ENCODE measurements at places on chromosomes 5 and 9.

GRCh38 chr9:134275375-134275774 is 50.9 kb upstream of the RXRA start:
- no peak for DNase-seq

GRCh38 chr5:123916345-123917121 is 404.6 kb downstream of the CSNK1G3 start:
- peak; percentile 6 for DNase-seq

- no peak for DNase-seq
Observed at GRCh38 chr5:59039296-59040023, 456.6 kb downstream of the RAB3C start.

- no peak for DNase-seq
Observed at GRCh38 chr9:80507611-80508010, 935.8 kb downstream of the TLE4 start.

- no peak for DNase-seq
Observed at GRCh38 chr5:87053146-87053545, 214.5 kb upstream of the RASA1 start.

DNA sequence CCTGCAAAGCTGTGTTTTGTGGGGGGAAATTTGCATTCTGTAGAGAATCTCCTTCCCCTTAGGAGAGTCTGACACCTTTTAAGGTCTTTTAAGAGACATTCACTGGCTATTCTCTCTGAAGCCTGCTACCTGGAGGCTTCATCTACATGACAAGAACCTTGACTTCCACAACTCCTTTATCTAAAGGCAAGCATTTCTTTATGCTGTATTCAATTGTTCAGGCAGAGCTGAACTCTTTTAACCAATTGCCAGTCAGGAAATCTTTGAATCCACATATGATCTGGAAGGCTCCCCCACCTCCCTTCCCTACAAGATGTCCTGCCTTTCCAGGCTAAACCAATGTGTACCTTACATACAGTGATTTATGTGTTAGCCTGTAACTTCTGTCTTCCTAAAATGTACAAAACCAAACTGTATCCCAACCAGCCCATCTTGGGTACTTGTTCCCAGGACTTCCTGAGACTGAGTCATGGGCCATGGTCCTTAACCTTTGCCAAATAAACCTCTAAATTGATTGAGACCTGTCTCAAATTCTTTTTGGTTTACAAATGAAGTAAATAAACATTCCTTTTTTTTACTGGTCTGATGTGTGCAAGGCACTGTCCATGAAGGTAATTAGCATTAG is 9.9 kb downstream of the C9orf85 start:
- DNase-seq = no peak

DNA sequence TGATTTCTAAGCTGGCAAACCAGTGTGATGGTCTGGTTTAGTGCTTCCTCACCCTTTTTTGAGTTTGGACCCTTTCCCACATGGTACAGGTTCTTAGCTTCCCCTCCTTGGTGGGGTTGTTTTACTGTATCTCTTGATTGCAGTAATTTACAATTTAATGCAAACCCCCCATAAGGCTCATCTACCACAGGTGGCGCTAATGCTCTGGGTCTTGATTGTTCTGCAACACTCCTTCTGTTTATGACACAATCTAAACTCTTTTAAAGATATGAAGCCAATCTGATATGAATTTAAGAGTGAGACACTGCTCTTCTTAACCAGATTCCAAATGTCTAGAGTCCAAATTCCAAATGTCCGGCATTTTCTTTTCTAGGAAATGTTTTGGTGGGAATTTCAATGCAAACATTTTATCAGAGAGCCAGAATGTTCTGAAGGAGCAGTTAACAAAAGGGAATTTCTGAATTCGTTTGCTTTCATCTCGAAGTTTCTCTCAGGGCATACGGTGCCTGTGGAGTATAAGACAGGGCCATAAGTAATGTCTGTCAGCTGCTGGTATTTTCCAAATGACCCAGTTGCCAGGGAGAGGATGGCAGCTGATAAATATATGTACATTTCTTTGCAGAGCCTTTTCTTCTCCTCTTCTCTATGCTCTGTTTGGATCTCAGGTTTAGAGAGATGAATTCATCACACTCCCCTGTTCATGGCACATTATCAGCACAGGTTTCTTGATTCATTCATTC is 246.8 kb downstream of the ARHGAP26 start:
- peak; percentile 18 for DNase-seq

Data from COLO829 (cell line).